ENCODE measurements at places on chromosomes 12 and 14. TPM values are rescaled to one million over a fixed set of nuclear protein-coding genes. Genes with fewer than 3 reads are reported as not detected.

The LMNTD1 gene
- not detected for polyA plus RNA-seq

The SYNDIG1L gene
- 0.33 TPM for polyA plus RNA-seq

The CAPZA3 gene
- polyA plus RNA-seq = 0.27 TPM

The PLBD1 gene
- 46.6 TPM for polyA plus RNA-seq

The CIROP gene
- polyA plus RNA-seq = not detected

The GPR135 gene
- 4.2 TPM for polyA plus RNA-seq

The SLC4A8 gene
- polyA plus RNA-seq = 3.2 TPM

All from renal cortex interstitium (tissue), 15 donors.